Central memory CD4-positive, alpha-beta T cell (primary cell): ENCODE measurements at places on chromosomes 6 and 20.
A peak's percentile ranks its signal among the peaks of the same experiment; 100 is the strongest.

DNA sequence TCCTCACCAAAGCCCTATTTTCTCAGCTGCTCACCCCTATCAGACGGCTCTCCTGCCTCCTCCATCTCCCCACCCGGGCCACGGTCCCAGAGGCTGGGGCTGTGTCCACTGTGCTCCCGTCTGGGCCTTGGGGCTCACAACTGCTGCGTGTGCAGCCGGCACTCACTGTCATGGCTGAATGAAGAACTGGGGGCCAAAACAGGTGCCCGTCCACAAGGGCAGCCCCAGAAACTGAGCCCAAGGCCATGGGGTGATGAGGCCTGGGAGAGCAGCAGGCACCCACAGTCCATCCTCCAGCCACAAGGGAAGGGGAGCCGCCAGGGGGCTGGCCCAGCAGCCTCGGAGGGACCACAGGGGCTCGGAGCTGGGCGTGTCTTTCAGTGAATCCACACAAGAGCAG is 159.5 kb downstream of the DLL1 start:
- DNase-seq: no peak

GRCh38 chr6:41022294-41022693 is 16.7 kb downstream of the UNC5CL start:
- DNase-seq: no peak

GRCh38 chr6:149863698-149864577 is at the start of gene LRP11:
Gene LRP11 (minus strand): TSS chr6:149864359. CDS start chr6:149864020, 339 bp downstream.
- peak; percentile 83 for DNase-seq

DNA sequence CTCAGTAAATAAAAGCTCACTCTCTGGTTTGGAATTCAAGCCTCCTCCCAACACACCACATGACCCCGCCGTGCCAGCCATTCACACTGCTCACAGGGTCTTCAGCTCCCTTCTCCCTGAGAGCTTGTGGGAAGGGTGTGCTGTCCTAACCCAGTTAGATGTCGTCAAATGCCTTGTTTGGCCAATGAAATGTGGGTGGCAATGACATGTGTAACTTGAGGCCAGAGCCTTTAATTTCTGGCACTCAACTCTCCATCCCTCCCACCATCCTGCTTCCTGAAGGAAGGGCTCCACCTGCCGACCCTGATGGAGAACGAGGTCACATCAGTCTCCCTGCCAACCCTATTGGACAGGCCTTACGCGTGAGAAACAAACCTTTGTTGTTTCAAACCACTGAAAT is 224.5 kb upstream of the AGPAT4 start:
- no peak for DNase-seq

DNA sequence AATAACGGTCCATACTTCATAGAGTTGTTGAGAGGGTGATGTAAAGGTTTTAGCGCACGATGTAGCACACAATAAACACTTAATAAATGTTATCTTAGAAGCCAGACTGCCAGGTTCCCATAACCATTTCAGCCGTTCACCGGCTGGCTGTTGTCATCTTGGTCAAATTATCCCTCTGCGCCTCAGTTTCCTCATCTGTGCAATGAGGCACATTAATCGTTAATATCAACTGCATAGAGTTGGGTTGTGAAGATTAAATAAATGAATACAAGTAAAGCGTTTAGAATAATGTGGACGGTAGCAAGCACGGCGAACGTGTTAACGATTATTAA is 432 bp upstream of the PSMF1 start:
- DNase-seq: no peak

GRCh38 chr6:1597121-1597744 is 12.5 kb upstream of the FOXC1 start:
- DNase-seq: no peak

GRCh38 chr6:41214559-41215238 is 13.4 kb upstream of the TREML4 start:
- DNase-seq: no peak

DNA sequence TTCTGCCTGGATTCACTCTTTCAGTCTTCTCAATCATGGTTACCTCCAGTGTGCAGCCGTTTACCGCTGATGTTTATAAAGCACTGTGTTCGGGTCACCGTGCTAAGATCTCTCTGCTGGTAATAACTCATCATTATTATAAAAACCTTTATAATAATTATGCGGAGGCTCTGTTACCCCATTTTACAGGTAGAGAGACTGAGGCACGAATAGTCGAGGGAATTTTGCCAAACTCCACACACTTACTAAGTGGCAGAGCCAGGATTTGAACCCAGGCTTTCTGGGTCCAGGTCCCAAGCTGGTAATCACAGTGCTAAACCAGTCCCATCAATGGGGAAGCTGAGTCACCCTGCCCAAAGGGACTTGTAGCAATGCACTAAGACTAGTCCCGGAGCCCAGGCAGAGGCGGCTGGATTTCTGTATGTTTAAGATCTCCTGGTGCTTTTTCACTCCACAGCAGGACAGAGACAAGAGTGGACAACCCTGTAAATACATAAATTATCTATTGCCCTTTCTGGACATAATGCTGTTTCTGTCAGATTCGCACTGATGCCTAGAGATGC is 48.1 kb downstream of the SYNJ2 start:
- DNase-seq: no peak

GRCh38 chr6:111761783-111762312 is 111.4 kb downstream of the FYN start:
- DNase-seq: no peak

GRCh38 chr20:46000262-46000996 is 8.3 kb upstream of the MMP9 start:
- peak; percentile 19 for DNase-seq

GRCh38 chr6:3725145-3726047 is 26.1 kb downstream of the PXDC1 start:
- DNase-seq: no peak

- no peak for DNase-seq
These were observed 99.8 kb upstream of the FOXA2 start for GRCh38 chr20:22684072-22684762.

DNA sequence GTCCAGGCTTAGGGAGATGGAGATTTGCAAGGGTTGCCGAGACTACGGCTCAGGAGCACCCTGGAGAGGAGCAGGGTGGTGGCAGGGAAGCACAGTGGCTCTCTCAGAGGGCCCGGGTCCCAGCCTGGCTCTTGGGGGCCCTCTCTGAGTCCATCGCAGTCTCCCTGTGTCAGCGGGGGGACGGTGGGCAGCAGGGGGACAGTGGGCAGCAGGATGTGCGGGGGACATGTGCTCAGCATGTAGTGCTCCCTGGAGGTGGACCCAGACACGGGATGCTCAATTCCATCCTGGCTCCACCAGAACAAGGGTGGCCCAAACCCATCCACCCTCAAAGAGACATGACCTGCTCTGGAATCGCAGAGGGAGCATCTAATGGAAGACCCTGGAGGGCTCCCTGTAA is 43.0 kb upstream of the ZBP1 start:
- DNase-seq: no peak

DNA sequence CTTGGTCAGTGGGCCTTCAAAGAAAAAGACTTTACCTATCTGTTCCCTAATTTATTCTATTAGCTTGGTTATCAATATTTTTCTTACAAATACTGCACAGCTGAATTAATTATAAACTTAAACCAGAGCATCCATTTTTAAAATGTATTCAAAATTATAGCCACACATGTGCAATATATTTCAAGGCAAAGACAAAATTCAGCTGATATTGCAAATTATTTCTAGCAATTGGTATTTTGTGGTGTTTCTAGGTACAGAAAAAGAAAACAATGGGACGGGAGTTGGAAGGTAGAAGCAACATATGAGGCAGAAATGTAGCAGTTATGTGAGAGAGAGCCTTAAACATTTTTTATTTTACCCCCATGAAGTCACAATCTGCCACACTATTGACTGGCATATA is 64.9 kb downstream of the MAP3K7 start:
- DNase-seq: no peak

- DNase-seq: no peak
These were observed 551.0 kb downstream of the HAO1 start for GRCh38 chr20:7389216-7389615.

DNA sequence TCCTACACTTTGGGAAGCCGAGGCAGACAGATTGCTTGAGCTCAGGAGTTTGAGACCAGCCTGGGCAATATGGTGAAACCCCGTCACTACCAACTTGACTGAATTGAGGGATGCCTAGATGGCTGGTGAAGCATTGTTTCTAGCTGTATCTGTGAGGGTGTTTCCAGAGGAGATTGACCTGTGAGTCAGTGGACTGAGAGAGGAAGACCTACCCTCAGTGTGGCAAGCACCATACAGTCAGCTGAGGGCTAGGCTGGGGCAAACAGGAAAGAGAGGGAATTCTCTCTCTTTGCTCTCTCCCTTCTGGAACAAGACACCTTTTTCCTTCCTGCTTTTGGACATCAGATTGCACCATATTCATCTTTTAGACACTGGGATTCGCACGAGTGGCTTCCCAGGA is 3.7 kb upstream of the ZUP1 start:
- DNase-seq: no peak

GRCh38 chr6:154071236-154071635 is 32.2 kb downstream of the OPRM1 start:
- DNase-seq: no peak

DNA sequence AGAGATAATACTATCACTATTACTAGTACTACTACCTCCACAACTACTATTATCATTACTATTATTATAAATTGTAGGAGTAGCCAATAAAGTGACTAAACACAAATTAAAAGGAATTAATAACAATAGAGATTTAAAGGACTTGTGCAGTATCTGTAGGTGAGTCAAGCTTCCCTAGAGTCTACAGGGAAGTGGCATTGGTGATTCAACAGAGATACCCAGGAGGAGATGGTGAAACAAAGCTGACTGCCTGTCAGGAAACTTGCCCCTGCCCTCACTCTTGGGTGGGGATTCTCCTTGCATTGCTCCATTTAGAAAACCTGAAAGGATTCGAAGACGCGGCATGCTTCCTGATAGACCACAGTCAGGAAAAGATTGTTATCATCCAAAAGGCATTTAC is 23.3 kb upstream of the BCLAF1 start:
- no peak for DNase-seq

- no peak for DNase-seq
These were observed 4.1 kb upstream of the FBXO5 start for GRCh38 chr6:152986978-152987377.

- peak; percentile 67 for DNase-seq
These were observed 11.3 kb downstream of the NFATC2 start for GRCh38 chr20:51531141-51531710.

- peak; percentile 50 for DNase-seq
These were observed 105.1 kb downstream of the TOX2 start for GRCh38 chr20:44019638-44020335.

DNA sequence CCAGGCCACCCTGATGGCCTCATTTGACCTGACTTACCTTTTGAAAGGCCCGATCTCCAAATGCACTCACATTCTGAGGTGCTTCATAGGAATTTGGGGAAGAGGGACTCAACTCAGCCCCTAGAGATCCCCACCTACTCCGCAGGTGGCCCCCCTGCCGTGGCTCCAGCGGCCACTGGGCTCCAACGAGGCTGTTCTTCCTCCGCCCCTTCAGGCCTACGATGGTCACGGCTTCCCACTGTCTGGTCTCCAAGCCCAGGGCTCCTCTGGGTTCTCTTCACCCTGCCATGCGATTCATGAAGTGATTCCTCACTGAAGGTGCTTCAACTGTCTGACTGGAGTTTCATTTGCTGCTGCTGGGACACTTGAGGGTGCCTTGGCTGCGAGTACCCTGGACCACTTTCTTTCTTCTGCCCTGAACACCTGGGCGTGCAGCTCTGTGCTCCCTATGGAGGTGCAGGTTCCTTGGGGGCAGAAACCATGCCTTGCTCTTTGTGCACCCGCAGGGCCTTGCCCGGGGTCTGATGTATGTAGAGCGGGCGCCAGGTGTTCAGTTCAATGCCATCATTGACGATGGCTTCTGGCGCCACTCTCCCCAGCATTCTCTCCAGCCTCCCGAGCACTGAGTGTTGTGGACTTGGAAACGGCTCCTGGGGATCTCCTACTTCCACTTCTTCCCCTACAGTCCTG is 10.0 kb upstream of the DUSP22 start:
- DNase-seq: no peak

DNA sequence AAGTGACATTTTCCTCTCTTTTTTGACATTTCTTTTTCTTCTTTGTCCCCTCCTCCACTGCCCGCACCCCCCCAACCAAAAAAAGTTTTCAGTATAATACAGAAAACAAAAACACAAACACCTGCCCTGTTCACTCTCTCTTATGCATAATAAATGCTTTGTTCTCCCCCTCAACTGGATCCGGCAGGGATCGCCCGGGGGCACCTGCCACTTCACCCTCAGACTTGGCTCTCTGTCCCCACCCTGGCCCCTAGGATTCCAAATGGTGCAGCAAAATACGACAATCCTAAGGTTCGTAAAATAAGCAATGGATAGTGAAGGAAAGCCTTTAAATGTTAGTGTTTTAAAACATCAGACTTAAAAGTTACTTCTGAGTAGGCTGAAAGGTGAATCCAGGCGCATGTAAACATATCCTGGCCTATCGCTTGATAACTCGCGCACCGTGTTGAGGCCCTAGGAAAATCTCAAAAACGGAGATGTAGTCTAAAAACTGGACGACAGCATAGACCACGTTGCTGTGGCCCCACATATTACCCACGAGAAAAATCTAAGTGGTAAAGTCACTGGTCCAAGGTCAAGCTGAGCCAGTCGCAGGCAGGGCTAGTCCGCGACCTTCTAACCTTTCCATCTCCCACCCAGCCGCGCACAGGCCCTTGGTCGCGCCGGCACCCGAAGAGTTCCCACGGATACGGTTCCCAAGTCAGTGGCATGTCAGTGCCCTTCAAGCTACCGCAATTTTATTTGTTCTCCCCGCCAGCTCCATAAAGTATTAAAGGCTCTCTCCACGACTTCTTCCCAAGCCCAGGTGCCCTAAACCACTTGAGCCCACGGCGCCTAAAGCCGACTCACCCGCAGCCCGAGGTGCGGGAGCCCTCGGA is 130.8 kb downstream of the OGFRL1 start:
- DNase-seq: no peak

GRCh38 chr6:1856381-1856780 is 246.7 kb downstream of the FOXC1 start:
- DNase-seq: no peak

DNA sequence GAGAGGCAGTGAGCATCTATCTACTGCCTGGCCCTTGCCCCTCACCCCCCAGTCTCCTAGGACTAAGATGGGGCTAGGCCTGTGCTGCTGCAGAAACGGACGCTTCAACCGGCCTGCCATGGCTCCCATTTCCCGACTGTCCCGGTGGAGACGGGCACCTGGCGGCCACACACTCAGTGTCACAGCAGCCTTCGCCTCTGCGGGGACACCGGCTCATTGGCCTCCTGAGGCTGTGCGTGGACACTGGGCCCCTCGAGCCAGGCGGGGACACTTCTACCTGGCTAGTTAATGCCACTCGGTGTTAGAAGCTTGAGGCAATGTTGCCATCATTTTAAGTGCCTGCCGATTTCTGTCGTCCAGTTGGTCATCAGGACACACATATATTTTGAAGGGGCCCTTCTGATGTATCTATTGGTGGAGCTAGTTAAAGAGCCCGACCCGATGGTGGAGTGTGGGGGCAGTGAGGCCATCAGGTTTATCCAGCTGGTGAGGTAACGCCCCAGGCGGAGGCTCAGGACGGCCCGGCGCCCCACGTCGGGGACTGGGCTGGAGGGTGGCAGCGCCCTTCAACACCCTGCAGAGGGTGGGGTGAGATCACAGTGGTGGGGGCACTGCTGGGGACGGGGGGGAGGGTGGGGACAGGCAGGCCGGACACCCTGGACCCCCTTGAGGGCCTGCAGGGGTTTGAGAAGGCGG is 58.9 kb upstream of the GATA5 start:
- no peak for DNase-seq

- peak; percentile 12 for DNase-seq
These were observed 49.7 kb upstream of the BHLHE23 start for GRCh38 chr20:63056236-63057170.
